ENCODE measurements at places on chromosomes 4 and X. TPM values are rescaled to one million over a fixed set of nuclear protein-coding genes. Genes with fewer than 3 reads are reported as not detected.

GLRA3 gene
- not detected for total RNA-seq

SH3D19 gene
- total RNA-seq, result 57.2 TPM

GAGE12F gene
- total RNA-seq, result not detected

EXOC1L gene
- not detected for total RNA-seq

LNX1 gene
- total RNA-seq, result 4.4 TPM

DNA sequence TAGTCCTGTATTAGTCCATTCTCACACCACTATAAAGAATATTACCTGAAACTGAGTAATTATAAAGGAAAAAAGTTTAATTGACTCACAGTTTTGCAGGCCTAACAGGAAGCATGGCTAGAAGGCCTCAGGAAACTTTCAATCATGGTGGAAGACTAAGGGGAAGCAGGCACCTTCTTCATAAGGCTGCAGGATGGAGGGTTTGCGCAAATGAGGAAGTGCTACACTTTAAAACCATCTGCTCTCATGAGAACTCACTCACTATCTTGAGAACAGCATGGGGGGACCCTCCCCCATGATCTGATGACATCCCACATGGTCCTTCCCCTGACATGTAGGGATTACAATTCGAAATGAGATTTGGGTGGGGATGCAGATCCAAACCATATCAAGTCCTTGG, 12.1 kb upstream of the MAGEA11 start:
- no peak for DNase-seq
- H3K4me1 ChIP-seq, result no peaks in the 10 kb centered on the region
- no peaks in the 10 kb centered on the region for H3K36me3 ChIP-seq
- no peak overlapping the region for H3K27ac ChIP-seq
- no peak overlapping the region for H3K4me3 ChIP-seq

GRCh38 chr4:3418029-3418762, 23.6 kb upstream of the HGFAC start:
- no peaks in the 10 kb centered on the region for H3K27me3 ChIP-seq
- DNase-seq, result no peak

GRCh38 chr4:14167876-14168510, 540.5 kb upstream of the BOD1L1 start:
- no peak overlapping the region for H3K27ac ChIP-seq
- H3K36me3 ChIP-seq, result no peaks in the 10 kb centered on the region
- H3K27me3 ChIP-seq, result no peaks in the 10 kb centered on the region
- H3K4me3 ChIP-seq, result no peak overlapping the region
- peaks cover 14% of the 10 kb centered on the region for H3K4me1 ChIP-seq

DNA sequence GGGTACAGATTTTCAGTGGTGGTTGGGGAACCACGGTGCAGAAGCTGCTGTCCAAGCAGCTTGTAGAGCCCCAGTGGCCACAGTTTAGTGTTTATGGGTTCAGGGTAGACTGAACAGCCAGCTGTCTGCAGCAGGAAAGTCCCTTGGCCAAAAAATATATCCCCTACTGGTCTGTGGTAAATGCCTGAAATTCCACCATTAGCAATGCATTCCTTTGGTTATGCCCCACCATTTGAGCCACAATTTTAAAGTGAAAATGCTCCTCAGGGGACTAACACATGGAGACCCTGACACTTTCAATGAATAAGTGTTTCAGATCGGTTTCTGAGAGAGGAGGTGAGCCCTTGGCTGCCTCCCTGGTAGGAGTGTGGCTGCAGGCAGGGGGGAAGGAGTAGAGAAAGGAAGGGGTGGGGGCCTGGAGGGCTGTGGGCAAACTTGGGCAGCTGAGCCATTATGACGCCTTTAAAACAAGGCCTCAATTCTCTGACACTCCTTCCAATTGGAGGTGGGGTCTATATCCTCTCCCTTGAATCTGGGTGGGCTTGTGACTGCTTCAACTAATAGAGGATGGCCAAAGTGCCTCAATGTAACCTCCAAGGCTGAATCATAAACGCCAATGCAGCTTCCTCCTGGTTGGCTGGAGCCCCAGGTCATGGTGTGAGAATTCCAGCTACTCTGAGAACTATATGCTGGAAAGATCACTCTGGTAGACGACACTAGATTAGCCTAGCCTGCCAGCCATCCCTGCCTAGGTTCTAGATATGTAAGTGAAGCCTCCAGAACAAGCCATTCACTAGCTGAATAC, 75.8 kb upstream of the ATP6AP2 start:
- H3K36me3 ChIP-seq, result no peaks in the 10 kb centered on the region
- no peaks in the 10 kb centered on the region for H3K27me3 ChIP-seq
- peak overlapping the region; percentile 65 for H3K27ac ChIP-seq
- H3K4me3 ChIP-seq, result no peak overlapping the region

DNA sequence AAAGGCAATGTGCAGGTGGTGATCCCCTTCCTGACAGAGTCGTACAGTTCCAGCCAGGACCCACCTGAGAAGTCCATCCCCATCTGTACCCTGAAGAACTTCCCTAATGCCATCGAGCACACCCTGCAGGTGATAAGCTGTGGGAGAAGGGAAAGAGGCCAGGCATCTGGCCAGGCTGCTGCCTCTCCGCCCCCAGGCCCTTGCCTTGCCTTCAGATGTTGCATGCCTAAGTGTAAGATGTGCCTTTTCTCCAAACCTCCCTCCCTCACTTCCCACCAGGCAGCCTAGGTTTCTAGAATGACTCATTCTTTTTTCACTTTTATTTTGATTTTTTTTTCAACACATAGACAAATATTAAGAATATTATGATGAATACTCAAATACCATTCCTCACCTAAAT, 12.2 kb upstream of the CDK16 start:
- H3K36me3 ChIP-seq, result peaks cover 61% of the 10 kb centered on the region
- H3K4me1 ChIP-seq, result no peaks in the 10 kb centered on the region
- no peak overlapping the region for H3K27ac ChIP-seq
- no peak overlapping the region for H3K4me3 ChIP-seq
- no peaks in the 10 kb centered on the region for H3K27me3 ChIP-seq

- no peaks in the 10 kb centered on the region for H3K27me3 ChIP-seq
- no peak for DNase-seq
- H3K4me1 ChIP-seq, result peaks cover 13% of the 10 kb centered on the region
- peaks cover 6% of the 10 kb centered on the region for H3K36me3 ChIP-seq
- H3K27ac ChIP-seq, result peak overlapping the region; percentile 94
- peak overlapping the region; percentile 94 for H3K4me3 ChIP-seq
Measured at GRCh38 chr4:4248885-4249203, 821 bp upstream of the TMEM128 start.

GRCh38 chr4:52197306-52197705, 146.2 kb downstream of the SPATA18 start:
- H3K36me3 ChIP-seq, result no peaks in the 10 kb centered on the region
- no peak overlapping the region for H3K4me3 ChIP-seq
- H3K4me1 ChIP-seq, result no peaks in the 10 kb centered on the region
- no peaks in the 10 kb centered on the region for H3K27me3 ChIP-seq
- H3K27ac ChIP-seq, result no peak overlapping the region

DNA sequence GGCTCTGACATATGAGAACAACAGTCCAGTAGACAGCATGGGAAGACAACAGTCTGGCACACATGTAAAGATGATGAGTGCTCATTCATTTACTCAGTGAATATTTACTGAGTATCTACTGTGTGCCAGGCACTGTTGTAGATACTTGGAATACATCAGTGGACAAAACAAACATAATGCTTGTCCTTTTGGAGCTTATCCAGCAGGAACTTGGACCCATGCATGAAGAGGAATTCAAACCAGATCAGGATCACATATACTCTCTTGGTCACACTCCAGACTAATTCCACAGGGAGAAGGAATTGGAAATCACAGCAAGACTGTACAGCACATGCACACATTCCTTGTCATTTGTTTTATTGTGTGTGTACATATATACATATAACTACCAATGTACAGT, 217.6 kb upstream of the TTC29 start:
- no peaks in the 10 kb centered on the region for H3K36me3 ChIP-seq
- no peaks in the 10 kb centered on the region for H3K27me3 ChIP-seq
- H3K4me1 ChIP-seq, result no peaks in the 10 kb centered on the region
- no peak for DNase-seq
- no peak overlapping the region for H3K27ac ChIP-seq

DNA sequence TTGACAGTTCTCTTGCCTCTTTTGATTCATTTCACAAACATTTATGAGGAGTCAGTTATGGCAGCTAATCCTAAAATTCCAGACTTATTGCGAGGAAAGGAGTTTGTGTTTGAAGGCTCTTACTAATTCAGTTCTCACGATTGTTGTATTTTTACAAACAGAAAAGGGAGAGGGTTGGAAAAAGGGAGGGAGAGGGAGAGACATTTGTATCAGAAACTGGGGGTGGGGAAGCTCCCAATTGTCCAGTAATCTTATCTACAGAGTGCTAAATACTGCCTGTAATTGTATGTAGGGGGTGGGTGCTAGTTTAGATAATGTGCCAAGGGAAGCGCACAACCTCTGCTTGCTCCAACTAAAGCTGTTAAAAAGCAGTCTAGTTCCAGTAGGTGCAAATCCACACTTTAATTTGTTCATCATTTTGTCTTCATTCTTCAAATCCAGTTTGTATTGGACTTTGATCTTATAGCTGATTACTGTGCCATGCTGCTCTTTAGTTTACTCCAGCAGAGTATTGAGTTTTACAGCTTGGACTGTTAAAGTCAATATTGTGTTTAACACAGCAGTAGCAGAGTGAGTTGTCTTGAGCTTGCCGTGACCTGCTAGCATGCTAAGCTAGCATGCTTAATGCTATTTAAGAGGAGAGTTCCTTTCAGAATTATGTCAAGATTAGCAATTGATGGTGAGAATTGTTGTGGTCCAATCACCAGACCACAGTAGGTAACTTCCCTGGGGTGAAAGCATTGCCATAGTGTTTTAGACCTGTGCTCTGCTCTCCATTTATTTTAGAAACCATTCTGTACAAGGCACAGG, 13.9 kb downstream of the FNIP2 start:
- peak overlapping the region; percentile 74 for H3K27ac ChIP-seq
- peak; percentile 67 for DNase-seq
- no peak overlapping the region for H3K4me3 ChIP-seq
- peaks cover 35% of the 10 kb centered on the region for H3K4me1 ChIP-seq
- H3K36me3 ChIP-seq, result no peaks in the 10 kb centered on the region

- H3K36me3 ChIP-seq, result no peaks in the 10 kb centered on the region
- H3K4me3 ChIP-seq, result no peak overlapping the region
- H3K4me1 ChIP-seq, result peaks cover 3% of the 10 kb centered on the region
- H3K27ac ChIP-seq, result no peak overlapping the region
- no peak for DNase-seq
- H3K27me3 ChIP-seq, result no peaks in the 10 kb centered on the region
Measured at GRCh38 chr4:111499291-111499690, 646.0 kb upstream of the FAM241A start.

DNA sequence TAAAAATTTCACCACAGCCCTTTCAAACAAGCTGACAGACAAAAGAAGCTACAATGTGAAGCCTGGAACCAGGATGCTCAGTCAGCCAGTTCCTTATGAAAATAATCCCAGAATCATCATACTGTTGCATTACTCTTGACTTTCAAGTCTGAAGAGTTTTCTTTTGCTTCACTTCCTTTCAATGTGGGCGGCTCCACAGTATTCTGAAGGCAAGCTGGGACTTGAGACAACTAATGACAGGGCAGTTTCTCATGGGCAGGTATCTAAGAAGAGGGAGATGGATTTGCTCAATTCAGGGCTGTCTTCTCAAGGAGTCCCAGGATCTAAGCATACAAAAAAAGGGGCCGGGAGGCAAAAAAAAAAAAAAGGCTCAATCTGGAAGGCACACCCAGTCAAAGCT, 173.4 kb downstream of the PAPSS1 start:
- no peaks in the 10 kb centered on the region for H3K4me1 ChIP-seq
- no peaks in the 10 kb centered on the region for H3K27me3 ChIP-seq
- H3K4me3 ChIP-seq, result no peak overlapping the region
- no peaks in the 10 kb centered on the region for H3K36me3 ChIP-seq
- no peak for DNase-seq
- no peak overlapping the region for H3K27ac ChIP-seq

DNA sequence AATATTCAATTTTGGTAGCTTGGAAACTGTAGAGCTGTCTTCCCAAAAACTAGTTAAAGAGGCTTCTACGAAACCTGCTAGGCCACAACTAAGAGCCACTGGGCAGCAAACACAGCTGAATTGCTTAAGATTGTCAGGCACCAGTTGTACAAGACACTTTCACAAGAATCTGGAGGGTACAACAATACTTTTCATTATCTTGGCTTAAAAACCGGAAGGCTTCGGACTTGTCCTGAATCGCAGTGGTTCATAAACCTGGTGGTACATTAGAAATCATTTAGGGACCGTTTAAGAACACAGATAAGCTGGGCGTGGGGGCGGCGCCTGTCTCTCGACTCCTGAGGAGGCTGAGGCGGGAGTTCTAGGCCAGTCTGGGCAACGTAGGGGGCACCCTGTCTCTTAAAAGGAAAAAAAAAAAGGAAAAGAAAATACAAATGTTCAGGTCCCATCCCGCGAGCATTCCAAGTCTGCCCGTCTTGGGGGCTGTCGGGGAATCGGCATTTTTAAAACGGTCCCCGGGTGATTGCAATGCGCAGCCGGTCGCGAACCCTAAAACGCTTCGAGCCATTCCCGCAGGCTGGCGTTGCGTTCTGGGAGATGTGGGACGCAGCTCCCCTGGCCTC, 763 bp downstream of the PYURF start:
- H3K27me3 ChIP-seq, result no peaks in the 10 kb centered on the region
- peaks cover 8% of the 10 kb centered on the region for H3K4me1 ChIP-seq
- H3K36me3 ChIP-seq, result peaks cover 11% of the 10 kb centered on the region
- H3K27ac ChIP-seq, result peak overlapping the region; percentile 94
- peak overlapping the region; percentile 87 for H3K4me3 ChIP-seq

DNA sequence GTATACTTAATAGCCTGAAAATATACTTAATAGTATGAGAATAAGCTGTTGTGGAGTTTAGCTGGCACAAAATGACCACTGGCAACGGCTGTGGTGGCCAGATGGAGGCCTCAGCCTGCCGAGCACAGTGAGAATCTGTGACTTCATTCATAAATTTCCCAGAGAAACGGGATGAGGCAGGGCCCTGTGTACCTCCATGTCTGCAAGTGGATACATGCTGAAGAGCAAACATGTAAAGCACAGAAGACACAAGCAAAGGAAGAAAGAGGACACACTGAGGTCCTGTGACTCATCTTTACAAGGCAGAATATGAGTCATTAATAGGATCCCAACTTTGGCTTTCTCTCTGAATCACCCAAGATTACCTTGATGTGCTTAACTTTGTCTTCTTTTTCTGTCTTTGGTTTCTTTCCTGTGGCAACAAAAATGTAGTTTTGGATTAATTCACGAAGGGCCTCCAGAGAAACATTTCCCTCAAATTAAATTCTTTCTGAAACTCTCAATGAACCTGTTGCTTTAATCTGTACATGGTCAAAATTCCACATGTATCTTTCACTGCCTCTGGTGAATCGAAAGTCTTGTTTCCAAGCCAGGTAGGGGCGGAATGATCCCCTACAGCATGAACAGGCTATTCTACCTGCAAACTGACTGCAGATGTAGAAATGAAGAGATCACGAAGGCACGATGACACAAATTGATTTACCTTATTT, 56.4 kb downstream of the IRF2 start:
- no peaks in the 10 kb centered on the region for H3K27me3 ChIP-seq
- H3K4me3 ChIP-seq, result no peak overlapping the region
- H3K36me3 ChIP-seq, result no peaks in the 10 kb centered on the region
- peak overlapping the region; percentile 49 for H3K27ac ChIP-seq

Measured in astrocyte (in vitro differentiated cells and primary cell).